ENCODE measurements at places on chromosomes 7 and 10.

DNA sequence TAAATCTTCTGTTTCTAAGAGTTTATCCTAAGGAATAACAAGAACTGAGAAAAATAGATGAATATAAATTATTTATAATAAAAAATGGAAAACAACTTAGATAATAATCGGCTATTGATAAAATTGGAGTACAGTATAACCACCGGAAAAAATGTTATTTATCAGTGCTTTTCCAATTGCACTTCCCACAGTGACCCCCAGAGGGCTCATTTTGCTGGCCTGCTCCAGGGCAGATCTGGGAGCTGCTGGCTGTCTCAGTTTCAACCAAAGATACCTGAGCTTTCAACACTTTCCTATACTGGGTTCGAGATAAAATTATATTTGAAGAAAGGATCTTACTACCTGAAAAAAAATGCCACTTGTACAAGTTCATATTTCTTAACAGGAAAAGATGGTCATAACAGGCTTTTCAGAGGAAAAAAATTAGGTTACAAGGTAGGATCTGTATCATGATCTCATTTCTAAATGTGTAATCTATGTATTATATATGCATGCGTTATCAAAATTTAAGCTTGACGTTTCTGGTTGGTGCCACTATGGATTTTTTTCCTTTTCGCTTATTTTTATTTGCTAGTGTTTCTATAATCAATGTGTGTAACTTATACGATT lies 165.7 kb downstream of the NPSR1 start:
- DNase-seq = peak; percentile 20

GRCh38 chr7:32381024-32381601 lies 109.1 kb downstream of the LSM5 start:
- no peak for DNase-seq

DNA sequence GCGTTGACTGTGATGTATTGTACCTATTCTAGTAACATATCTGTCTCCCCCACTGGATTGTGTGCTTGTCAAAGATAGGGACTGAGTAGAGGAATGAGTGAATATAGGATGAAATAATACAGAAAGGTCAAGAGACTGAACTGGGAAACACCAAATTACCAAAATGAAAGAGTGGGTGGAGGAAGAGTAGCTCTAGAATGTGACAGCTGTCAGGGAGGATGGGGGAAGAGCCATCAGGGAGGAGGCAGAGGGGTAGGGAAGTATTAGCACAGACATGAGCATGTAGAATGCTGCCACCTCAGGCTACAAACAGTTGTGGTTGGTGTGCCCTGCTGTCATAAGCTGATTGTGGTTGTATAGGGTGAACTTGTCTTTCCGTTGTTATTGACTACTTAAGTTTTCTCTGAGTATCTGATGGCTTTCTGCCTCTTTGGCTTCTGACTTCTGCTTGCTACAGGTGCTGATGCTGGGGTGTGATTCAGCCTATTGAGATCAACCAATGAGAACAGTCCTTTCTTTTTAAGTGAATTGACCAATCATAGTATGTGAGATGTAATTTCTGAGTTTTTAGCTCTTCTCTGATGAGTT lies 5.6 kb downstream of the CCSER2 start:
- no peak for DNase-seq

GRCh38 chr10:105953056-105953455 lies 1211.5 kb downstream of the SORCS1 start:
- no peak for DNase-seq

GRCh38 chr10:114068054-114068707 lies 24.5 kb downstream of the ADRB1 start:
- no peak for DNase-seq

GRCh38 chr7:85627791-85628586 lies 441.1 kb upstream of the SEMA3D start:
- no peak for DNase-seq

DNA sequence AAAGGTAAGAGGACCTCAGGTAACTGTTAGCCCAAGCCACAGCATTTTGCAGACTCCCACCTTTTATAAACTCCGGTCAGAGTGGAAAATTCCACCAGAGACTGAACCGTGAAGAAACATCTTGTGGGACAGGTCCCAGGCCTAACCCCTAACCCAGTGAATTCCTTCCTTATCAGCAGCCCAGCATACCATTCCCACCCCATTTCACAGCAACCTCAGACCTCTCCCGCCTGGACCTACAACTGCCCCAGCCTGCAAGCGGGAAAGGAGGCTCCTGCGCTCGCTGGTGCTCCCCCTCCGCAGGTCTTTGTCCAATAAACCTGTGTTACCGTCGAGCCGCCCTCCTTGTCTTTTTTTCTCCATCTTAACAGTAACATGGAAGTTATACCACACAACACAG lies 736.6 kb downstream of the MAGI2 start:
- DNase-seq = no peak

- no peak for DNase-seq
These were observed 375 bp upstream of the FGF8 start for GRCh38 chr10:101776161-101776817.

GRCh38 chr7:55065511-55066229 lies 46.9 kb downstream of the EGFR start:
- no peak for DNase-seq

GRCh38 chr7:139526578-139527544 lies 3.4 kb downstream of the CLEC2L start:
- DNase-seq = no peak

DNA sequence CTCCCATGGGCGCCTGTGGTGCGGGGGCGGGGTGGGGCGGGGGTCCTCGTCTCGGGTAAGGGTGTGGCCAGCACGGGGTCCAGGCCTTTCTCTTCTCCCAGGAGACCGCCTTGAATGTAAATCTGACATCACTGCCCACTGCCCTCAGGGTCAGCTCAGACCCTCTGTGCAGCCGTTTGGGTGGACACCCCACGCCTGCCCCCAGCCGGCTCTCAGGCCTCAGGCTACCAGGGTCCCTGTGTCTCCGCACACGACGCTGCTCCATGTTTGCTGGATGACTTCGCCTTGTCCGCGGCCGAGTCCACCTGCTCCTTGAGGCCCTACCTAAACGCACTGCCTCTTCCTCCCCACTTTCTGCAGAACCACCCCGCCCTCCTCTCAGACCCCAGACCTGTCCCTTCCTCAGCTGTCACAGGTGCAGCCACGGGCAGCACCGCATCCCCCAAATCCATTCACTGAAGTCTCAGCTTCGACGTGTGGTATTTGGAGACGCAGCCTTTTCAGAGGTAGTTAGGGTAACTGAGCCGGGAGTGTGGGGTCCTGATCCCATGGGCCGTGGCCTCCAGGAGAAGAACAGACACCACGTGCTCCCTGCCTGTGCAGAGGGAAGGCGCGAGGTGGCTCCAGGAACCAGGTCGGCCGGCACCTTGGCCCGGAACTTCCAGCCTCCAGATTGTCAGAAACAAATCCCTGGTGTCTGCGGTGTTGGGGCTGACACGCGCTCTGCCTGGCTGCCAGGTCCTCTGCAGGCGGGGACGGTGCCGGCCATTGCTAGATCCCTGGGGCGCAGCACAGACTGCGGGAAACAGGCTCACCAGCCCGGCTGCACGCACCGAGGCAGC lies 97.4 kb upstream of the DIP2C start:
- no peak for DNase-seq

All from hindlimb muscle (tissue), 1 donor.